Skin of body (tissue), 3 donors: ENCODE measurements at places on chromosomes 2 and 18. TPM values are rescaled to one million over a fixed set of nuclear protein-coding genes. Genes with fewer than 3 reads are reported as not detected.

DNA sequence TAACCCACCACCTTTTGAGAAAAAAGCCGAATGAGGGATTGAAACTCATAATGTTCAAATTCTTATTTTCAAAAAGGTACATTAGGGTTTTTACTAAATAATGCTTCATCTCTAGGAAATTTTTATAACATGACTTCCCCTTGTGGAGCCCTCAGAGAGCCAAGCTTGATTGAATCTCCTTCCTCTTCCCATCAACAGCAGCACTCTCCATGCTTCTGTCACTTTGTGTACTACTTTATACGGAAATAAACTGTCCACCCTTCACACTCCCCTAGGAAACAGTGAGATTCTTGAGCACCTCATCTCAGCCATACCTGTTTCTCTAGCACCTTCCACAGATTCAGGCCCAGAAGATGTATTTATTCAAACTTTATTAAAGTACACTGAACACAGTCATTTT is 51.8 kb downstream of the TFPI start:
- DNase-seq, result no peak

DNA sequence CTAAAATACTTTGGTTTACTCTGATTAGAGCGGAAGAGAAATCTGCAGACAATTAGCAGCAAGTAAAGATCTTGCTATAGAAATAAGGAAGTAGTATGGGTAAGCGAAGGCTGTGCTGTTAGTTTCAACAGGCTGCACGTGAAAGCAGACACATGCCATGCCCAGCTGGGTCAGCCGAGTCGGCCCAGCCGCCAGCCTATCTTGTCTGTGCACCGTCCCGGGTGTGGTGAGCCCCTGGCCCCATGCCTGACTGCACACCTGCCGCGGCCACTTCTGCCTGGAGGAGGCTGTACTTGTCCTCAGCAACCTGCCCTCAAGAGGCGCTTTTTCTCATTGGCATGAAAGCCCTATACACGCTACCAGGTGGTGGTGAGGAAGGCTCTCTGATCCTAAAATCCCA is 185.5 kb downstream of the SEPTIN10 start:
- no peak for DNase-seq

GRCh38 chr2:197081294-197081693 is 154.8 kb upstream of the PGAP1 start:
- no peak for DNase-seq

DNA sequence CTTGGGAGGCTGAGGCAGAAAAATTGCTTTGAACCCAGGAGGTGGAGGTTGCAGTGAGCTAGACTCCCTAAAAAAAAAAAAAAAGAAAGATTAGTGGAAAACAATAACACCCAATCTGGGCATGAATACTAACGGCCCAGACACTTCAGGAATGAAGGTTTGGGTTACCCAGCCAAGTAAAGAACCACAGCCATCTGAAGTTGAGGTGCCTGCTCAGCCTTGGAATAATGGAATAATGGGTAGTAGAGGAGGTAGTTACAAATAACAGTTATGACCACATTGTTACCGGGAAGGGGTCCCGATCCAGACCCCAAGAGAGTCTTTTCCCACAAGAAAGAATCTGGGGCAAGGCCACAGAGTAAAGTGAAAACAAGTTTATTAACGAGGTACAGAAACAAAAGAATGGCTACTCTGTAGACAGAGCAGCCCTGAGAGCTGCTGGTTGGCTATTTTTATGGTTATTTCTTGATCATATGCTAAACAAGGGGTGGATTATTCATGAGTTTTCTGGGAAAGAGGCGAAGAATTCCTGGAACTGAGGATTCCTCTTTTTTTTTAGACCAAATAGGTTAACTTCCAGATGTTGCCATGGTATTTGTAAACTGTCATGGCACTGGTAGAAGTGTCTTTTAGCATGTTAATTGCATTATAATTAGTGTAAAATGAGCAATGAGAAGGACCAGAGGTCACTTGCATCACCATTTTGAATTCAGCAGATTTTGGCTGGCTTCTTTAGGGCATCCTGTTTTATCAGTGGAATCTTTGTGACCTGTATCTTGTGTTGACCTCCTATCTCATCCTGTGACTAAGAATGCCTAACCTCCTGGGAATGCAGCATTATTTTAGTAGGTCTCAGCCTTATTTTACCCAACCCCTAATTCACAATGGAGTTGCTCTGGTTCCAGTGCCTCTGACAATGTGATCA is 96.2 kb upstream of the HAAO start:
- no peak for DNase-seq

DNA sequence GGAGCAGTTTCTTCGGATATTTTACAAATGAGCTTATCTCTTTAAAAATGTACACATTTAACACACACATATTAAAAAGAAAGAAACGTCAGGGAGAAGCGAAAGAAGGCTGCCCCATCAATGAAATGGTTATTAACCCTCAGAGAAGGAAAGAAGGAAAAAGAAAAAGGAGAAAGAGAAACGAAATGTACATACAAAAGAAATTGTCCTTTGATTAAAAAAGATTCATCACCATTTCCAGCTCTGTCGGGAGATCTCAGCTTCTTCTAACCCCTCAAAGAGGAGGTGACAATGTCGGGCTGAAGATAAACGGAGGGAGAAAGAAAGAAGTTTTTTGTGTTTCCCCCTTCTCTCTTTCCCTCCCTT is 1.5 kb downstream of the IKZF2 start:
- no peak for DNase-seq

DNA sequence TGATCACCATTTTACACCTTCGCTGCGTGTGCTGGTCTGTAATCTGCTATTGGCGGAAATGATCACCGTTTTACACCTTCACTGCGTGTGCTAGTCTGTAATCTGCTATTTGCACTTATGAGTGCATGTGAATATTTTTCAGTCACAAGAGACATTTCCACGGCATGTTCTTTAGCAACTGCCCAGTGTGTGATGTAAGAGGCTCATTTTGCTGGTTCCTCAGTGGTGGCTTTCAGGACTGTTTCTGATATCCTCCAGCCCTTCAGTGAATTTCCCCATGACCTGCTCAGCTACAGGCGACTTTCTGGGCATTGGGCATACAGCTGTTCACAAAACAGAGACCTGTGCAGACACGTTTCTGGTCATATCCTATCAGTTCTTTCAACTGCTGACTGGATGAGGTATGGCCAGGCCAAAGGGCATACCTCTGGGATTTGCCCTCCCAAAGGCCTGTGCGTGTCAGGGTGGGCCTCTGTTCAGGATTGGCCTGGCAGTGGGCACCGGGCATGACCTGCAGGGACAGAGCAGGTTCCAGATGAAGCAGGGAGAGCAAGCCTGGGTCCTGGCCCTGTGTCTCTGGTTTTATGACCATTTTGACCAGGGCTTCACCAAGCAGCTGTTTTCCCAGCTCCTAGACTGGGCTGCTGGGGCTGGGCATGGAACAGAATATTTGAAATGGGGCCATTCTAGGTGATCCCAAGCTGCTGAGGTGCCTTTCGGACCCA is 521 bp upstream of the PROM2 start:
- DNase-seq, result no peak

GRCh38 chr2:165682546-165682945 is 111.5 kb downstream of the GALNT3 start:
- DNase-seq, result no peak

- DNase-seq, result no peak
Observed at GRCh38 chr2:39178756-39179155, 57.9 kb upstream of the SOS1 start.

- DNase-seq, result no peak
Observed at GRCh38 chr2:133599211-133599803, 31.0 kb upstream of the NCKAP5 start.

DNA sequence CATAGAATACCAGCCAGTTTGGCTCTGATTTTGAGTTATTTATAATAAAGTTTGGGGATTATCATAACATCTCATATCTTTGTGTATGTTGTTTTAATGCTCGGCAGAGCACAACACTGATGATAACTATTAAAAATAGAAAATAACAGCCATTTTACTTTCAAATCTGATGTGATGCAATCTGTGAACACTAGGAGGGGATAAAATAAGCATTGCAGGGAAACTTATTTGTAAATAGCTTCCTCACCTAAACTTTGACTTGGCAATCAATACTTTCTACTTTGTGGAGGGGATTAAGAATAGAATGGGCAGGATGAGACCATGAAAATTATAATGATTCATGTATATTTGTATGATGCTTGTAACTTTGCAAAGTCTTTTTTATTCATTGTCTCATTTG is 54.4 kb downstream of the USP14 start:
- no peak for DNase-seq

DNA sequence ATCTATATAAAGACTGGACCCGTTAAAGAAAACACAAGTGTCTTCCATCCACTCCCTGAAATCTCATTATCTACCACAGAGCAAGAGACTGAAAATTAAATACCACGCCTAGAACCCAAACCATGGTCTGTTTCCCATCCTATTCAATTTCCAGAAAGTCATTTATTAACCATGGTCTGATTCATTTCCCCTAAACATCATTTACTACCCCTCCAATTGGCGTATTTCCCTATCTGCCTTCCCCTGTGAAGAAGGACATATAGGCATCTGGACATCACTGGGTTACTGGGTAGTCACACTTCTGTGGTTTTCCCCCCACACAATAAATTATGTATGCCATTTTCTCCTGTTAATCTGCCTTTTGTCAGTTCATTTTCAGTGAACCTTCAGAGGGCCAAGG is 30.8 kb downstream of the CCDC93 start:
- DNase-seq, result no peak

- no peak for DNase-seq
Observed at GRCh38 chr18:28079883-28080282, 97.0 kb downstream of the CDH2 start.

- DNase-seq, result no peak
Observed at GRCh38 chr2:71620851-71621251, 167.5 kb downstream of the DYSF start.

DNA sequence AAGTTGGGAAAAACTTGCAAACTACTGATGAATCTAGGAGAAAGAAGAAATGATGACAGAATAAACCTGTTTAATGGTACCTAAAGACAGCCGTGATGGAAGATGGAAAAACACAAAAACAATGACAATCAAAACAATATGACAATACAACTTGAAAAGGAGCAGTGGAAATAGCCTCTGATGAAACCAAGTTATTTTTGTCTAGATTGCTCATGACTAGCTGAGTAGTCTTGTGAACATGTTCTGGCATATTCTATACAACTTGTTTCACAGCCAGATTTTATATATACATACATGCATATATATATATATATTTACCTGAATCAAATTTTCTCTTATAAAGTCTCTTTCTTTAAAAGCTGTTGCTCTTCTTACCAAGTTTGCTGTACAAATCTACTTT is 439.1 kb downstream of the TGIF1 start:
- no peak for DNase-seq

GRCh38 chr2:236879416-236879963 is 206.2 kb upstream of the COPS8 start:
- DNase-seq, result no peak

Gene SULT1C4
- total RNA-seq, result 14.7 TPM

Gene UNC80
- total RNA-seq, result 0.79 TPM

Gene TRIM43B
- not detected for total RNA-seq

Gene COL6A3
- total RNA-seq, result 637 TPM

Gene SPP2
- not detected for total RNA-seq

Gene WNT10A
- 5.7 TPM for total RNA-seq
